ENCODE measurements at places on chromosomes 4 and X.
A peak's percentile ranks its signal among the peaks of the same experiment; 100 is the strongest.

- no peak for DNase-seq
Observed at GRCh38 chr4:133493776-133494175, 344.7 kb downstream of the PCDH10 start.

GRCh38 chr4:16524911-16525554 is 298.8 kb upstream of the TAPT1 start:
- DNase-seq, result no peak

GRCh38 chr4:76559236-76560071 is 124.4 kb downstream of the SHROOM3 start:
- no peak for DNase-seq

DNA sequence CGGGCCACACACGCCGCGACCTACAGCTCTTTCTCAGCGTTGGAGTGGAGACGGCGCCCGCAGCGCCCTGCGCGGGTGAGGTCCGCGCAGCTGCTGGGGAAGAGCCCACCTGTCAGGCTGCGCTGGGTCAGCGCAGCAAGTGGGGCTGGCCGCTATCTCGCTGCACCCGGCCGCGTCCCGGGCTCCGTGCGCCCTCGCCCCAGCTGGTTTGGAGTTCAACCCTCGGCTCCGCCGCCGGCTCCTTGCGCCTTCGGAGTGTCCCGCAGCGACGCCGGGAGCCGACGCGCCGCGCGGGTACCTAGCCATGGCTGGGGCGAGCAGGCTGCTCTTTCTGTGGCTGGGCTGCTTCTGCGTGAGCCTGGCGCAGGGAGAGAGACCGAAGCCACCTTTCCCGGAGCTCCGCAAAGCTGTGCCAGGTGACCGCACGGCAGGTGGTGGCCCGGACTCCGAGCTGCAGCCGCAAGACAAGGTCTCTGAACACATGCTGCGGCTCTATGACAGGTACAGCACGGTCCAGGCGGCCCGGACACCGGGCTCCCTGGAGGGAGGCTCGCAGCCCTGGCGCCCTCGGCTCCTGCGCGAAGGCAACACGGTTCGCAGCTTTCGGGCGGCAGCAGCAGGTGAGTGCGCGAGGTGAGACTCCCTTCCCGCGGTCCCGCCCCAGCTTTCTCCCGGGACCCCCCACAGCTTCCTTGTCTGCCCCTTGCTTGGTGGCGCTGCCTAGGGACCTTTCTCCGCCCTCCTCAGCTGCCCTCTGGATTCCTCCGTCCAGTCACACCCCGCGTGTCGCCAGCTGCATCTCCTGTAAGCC is 678 bp downstream of the BMP3 start:
- no peak for DNase-seq

DNA sequence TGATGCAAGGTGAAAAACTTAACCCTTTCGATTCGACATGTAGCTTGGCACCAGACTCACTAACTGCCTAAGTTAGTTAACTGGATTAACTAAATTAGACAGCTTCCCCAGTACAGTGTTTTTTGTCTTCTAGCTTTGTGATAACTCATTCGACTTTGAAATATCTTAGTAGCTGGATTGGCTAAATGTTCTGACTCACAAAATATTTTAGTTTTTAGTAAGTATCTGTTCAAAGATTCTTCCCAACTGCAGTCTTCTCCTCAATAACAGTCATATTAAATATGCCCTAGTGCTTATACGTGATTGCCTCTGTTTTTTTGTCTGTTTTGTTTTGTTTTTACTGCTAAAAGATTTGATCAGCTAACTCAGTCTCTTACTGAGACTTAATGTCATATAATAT is 102.9 kb downstream of the KCNIP4 start:
- no peak for DNase-seq

GRCh38 chrX:793216-793770 is 162.7 kb downstream of the SHOX start:
- DNase-seq, result no peak

- DNase-seq, result peak; percentile 1
Observed at GRCh38 chrX:78708262-78708661, 39.3 kb upstream of the LPAR4 start.

DNA sequence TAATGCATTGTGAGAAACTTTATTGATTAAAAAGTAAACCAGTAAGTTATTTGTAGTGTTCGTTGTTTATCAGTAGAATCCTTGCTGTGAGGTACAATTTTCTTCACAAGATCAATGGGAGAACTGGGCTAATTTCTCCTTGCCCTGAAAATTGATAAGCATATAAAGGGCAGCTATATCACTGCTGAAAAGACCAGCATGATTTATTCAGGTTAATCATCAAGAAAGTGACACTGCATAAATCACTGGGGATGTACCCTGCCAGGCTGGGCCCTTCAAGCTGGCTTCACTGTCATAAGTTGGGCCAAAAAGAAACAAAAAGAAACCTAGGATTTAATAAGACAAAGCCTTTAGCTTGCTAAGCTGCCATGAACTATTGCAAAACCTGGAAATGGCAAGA is 746.7 kb downstream of the STPG2 start:
- no peak for DNase-seq

GRCh38 chr4:183503497-183504063 is 1.3 kb upstream of the ING2 start:
- DNase-seq, result no peak

DNA sequence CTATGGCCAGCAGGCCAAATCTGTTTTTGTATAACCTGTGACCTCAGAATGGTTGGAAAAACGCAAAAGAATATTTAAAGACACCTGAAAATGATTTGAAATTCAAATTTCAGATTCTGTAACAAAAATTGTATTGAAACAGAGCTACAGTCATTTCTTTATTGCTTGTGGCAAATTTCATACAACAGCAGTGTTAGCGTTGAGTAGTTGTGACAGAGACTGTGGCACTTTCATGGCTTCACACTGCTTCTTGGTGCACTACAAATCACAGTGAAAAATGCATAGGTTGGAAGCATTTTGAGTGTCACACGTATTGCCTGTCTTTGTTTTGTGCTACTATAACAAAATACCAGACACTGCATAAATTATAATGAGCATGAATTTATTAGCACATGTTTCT is 12.2 kb upstream of the PARM1 start:
- DNase-seq, result no peak

DNA sequence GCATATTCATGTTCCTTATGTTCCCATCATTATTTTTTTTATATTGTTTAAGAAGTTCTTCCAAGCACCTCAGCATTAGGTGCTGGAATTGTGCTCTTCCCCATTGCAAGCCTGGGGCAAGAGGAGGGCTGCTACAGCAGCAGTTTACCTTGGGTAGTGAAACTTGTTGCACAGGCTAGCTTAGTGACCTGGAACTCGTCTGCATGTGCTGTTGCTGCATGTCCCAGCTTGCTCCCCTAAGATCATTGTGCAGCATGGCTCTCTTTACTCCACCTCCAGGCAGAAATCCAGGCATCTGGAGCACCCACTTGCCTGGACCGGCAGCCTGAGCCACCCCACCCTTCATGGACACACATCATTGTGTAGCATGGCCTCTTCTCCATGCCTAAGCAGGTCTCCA is 776.0 kb downstream of the GLUD2 start:
- no peak for DNase-seq
